Activated CD4-positive, CD25-positive, alpha-beta regulatory T cell treated with anti-CD3 and anti-CD28 coated beads, Interleukin-2, amount 50 U/mL, for 24 hours (primary cell): ENCODE measurements at places on chromosomes 13 and 19.

DNA sequence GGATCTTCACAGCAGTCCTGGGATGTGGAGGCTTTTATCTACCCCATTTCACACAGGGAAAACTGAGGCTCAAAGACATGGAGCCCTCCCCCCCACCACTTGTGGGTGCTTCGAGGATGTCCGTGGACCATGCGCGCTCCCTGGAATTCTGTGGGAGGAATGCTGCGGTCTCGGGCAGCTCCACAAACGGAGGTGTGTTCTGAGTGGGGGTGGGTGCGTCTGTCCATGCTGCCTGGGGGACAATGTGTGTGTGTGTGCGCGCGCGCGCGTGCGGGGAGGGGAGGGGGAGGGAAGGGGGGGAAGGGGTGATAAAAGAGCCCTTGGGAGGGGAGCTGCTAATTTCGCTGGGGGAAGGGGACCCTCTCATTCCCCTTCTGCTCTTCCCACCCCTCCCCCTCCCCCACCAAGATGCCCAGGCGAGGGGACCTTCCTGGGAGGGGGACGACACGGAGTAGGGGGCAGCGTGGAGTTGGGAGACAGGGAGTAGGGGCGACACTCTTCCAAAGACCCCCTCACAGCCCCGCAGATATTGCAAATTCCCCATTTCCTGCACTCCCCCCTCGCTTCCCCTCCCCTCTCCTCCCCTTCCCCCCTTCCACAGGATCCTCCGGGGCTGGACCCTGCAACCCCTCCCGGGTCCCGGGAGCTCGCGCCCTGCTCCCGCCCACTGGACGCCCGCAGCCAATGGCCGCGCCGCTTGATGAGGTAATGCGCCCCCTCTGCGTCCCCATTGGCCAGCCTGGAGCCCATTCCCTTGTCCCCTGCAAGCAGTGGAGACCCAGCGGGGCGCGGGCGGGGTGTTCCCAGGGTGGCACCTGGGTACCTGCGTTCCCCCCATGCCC is 18.9 kb upstream of the ZNRF4 start:
- ATAC-seq, result no peak

DNA sequence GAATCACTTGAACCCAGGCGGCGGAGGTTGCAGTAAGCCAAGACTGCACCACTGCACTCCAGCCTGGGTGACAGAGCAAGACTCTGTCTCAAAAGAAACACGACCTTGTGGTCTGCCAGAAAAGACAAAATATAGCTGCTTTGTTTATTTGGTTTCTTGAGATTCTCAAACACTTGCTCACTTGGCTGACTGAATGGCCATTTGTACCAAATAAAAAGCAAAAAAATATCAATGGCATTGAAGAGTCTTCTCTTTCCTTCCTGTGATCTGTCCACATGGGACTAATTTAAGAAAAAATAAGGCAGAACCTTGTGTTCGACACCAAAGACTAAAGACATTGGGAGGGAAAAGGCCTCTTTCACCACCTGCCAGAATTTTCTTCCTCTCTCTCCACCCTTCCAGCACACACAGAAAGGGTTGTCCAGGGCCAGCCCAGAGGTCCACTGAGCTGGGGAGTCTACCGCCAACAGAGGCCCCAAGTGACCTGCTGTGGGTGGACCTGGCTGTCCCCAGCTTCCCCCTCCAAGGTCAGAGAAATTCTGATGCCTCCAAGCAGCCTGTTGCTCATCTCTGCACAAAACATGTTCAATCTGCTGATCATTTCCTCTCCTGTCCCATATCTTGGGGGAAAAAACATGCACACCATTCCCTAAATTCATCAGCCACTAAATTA is 5.9 kb downstream of the BRME1 start:
- no peak for ATAC-seq

- ATAC-seq, result no peak
These were observed 389.2 kb downstream of the EFNB2 start for GRCh38 chr13:106145997-106146864.

DNA sequence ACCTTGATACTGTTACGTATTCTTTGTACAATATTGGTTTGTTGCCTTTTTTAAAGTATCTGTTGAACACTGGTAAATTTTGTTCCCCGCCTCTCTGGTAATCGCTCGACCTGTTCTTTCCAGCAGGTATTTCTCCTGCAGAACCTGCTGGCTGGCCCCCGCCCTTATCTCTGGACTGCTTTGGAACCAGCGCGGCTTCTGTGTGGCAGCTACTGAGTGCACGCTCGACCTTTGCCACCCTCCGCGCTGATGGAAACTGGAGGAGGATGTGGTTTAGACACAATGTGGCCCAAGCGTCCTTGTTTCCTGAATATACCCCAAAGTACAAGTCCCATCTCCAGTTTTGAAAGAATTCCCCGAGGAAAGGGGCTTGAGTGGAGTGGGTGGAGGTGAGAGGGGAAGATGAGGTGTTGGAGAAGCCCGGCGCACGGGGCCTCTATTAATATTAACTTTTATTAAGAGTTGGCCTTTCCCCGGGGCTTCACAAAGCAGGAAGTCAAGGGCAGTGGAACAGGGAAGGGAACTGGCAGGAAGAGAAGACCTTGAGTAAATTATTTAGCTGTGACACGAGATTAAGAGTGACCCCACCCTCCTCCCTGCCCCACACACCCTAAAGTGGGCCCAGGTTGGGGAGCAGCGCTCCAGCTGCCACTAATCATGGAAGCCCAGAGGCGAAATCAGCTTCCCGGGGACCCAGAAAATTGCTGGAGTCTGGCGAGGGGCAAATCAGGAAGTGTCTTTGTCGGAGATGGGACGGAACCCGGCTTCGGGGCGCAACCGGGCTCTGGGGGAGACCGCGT is 16.0 kb downstream of the CDX2 start:
- no peak for ATAC-seq

GRCh38 chr19:49194408-49194807 is 36.8 kb downstream of the TRPM4 start:
- ATAC-seq, result no peak

GRCh38 chr19:46990991-46991676 is 28.5 kb upstream of the NPAS1 start:
- ATAC-seq, result peak; percentile 35

DNA sequence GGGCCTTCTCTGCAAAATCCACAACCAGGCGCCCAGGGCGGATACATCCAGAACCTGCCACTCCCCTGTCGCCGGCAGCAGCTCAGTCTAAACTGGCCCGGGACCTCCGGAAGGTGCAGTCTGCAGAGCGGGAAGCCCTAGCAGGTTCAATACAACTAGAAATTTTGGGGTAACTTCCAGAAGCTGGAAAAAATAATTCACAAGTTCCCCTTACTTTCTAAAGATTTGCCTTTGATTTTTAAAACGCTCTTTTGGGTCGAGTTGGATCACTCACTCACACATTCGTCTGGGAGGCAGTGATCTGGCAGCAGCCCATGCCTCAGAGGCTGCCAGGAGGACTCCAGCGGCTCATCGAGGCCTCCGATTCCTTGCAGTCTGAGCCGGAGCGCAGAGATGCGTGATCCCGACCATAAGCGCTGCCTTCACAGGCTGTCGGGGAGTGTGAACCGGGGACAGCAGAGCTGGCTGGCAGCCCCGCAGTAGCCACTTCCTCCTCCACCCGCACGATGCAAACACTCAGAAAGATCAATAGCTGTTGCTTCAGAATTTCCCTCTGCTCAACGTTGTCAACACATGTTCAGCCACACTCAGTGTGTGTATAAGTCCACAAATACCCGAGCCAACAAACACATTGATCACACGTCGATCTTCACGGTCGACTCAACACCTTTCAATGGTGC is 35.6 kb upstream of the ZNF507 start:
- ATAC-seq, result no peak
